Naive thymus-derived CD8-positive, alpha-beta T cell (primary cell): ENCODE measurements at places on chromosomes 4 and X.

DNA sequence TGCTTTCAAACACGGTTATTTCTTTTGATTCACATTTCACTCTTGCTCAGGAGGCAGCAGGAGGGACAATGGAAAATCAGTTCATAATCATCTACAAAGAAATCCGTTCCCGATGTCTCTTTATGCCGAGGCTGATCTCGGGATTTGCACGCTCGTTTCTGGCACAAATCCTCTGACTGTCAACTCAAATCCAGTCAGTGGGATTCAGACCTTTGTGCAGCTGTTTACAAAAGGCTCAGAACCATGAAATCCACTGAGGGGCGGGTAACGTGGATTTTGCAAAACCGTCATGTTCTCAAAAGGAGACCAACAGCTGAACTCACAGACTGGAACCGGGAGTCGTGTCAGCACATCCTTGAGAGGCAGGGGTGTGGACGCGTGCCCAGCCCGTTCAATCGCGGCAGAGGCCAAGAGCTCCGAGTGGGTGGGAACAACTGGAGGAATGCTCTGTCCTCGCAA lies 46.4 kb downstream of the ACOX3 start:
- peaks cover 1% of the 10 kb centered on the region for H3K4me1 ChIP-seq
- H3K27ac ChIP-seq: no peak overlapping the region
- no peak overlapping the region for H3K4me3 ChIP-seq
- peaks cover 47% of the 10 kb centered on the region for H3K36me3 ChIP-seq

DNA sequence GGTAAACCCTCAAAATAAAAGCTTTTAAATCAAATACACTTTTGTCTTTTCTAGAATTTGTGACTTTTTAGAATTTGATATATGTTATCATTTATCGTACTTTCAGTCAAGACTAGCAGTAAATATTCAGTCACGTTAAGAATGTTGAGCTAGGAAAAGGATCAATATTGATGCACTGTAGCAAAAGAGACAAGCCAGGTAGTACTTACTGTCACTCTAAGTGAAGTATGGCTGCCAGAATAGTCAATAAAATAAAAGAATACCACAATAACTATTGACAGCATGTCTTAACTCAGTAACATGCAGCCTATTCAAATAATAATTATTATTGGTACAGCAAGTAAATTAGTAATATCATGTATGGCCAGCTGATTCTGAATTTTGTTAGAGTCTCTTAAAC lies 43.6 kb upstream of the GPRIN3 start:
- H3K4me1 ChIP-seq: no peaks in the 10 kb centered on the region
- H3K27me3 ChIP-seq: no peaks in the 10 kb centered on the region
- no peak overlapping the region for H3K4me3 ChIP-seq
- DNase-seq: no peak
- H3K27ac ChIP-seq: no peak overlapping the region
- H3K36me3 ChIP-seq: no peaks in the 10 kb centered on the region

DNA sequence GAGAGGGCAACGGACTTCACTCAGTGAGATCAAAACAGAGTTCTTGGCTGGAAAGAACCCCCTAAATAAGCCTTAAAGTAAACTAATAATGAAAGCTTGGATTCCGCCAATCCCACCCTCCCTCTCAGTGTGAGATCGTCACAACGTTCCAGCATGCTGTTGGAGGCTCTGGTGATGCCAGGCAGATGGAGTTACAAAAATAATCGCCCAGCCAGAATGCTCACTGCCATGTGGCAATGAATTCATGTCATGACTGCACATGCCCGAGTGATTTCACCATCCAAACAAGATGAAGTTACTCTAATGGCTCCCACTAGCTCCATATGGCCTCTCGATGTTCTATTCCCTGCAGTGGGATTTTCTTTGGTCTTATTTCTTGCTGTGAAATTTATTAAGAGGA lies 248.0 kb downstream of the SPATA18 start:
- H3K27ac ChIP-seq: no peak overlapping the region
- H3K27me3 ChIP-seq: no peaks in the 10 kb centered on the region
- no peaks in the 10 kb centered on the region for H3K36me3 ChIP-seq
- DNase-seq: no peak
- no peaks in the 10 kb centered on the region for H3K4me1 ChIP-seq

GRCh38 chr4:39042366-39042765 lies 10.2 kb upstream of the TMEM156 start:
- H3K27me3 ChIP-seq: no peaks in the 10 kb centered on the region
- H3K36me3 ChIP-seq: no peaks in the 10 kb centered on the region
- peaks cover 45% of the 10 kb centered on the region for H3K4me1 ChIP-seq

DNA sequence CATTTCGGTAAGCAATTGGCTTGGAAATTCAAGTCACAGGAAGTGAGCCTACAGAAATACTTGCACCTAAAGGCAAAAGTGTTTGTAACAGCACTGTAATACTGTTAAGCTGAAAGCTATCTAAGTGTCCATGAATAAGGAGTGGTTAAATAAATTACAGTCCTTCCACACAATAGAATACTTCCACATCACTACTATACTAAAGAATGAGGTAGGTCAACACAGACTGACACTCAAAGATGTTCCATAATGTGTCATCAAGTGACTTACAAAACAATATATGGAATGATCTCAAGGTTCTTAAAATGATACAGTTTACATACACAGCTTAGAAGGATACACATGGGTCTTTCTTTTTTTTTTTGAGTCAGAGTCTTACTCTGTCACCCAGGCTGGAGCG lies 27.0 kb downstream of the SLC10A6 start:
- H3K27ac ChIP-seq: no peak overlapping the region
- no peaks in the 10 kb centered on the region for H3K36me3 ChIP-seq
- H3K27me3 ChIP-seq: no peaks in the 10 kb centered on the region
- no peak overlapping the region for H3K4me3 ChIP-seq
